ENCODE measurements at places on chromosomes 4 and X.
A peak's percentile ranks its signal among the peaks of the same experiment; 100 is the strongest.

DNA sequence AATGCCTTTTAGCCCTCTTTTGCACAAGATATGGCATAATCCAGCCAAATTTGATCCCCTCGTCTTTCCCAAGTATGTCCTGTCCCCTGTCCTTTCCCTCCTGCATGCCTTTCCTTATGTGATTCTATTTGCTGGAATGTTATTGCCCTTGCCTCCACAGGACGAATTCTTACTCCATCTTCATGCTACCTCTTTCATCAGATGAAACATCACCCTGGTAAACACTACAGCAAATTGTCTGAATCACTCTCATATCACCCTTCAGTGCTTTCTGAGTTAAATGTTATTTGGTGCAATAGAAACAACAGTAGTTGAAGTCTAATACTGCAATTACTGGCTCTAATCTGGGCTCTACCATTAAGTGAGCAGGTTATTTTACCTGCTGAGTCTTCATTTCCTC, 52.2 kb upstream of the FAT1 start:
- DNase-seq: no peak

GRCh38 chrX:24243692-24244091, 70.2 kb downstream of the SUPT20HL2 start:
- no peak for DNase-seq

GRCh38 chr4:236028-236427, 69.2 kb downstream of the ZNF732 start:
- DNase-seq: peak; percentile 44

DNA sequence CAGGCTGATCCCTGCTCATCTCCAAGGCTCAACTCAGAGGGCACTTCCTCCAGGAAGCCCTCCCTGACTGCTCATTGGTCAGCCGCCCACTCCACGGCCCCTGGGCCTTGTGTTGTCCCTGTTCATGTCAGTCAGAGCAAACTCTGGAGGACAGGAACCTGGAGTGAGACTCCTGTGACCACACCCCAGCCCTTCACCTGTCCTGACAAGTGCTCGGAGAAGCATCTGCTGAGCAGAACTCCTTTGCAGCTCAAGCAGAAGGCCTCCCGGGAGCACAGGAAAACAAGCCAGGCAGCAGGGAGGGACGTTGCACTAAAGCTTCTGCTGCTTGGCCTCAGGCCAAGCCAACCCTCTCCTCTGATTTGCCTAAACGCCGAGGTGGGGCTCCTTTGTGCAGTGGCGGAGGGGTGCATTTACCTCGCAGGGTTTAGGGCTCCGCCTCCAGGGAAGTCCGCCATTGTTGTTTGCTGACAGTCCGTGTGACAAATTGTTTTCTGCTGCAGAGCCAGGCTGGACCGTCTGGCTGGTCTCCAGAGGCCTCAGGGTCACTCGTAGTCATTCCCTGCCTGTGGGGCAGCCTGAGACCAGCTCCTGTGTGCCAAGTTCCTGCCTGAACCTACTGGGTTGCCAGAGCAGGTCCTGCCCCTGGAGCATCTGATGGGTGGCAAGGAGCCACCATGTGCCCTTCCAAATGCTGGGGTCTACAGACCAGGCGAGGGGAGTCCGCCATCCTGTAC, 61.8 kb downstream of the C4orf50 start:
- DNase-seq: peak; percentile 99

GRCh38 chr4:186839122-186840037, 115.7 kb upstream of the FAT1 start:
- no peak for DNase-seq

DNA sequence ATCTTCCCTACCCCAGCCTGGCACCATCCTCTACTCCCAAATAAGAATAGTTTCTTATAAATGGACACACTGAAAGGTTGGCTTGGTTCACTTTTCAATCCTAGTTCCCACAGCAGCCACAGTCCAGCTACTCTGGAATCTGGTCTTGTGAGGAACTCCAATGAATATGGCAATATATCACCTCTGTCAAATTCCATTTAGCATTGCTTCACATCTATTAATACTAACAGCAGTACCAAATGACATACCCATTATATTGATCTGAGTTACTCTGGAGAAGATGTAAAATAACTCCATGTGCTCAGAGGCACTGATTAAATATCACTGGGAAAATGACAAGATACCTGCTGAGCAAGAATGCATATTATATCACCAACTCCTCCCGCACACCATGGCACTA, 8.6 kb downstream of the OPHN1 start:
- DNase-seq: no peak

DNA sequence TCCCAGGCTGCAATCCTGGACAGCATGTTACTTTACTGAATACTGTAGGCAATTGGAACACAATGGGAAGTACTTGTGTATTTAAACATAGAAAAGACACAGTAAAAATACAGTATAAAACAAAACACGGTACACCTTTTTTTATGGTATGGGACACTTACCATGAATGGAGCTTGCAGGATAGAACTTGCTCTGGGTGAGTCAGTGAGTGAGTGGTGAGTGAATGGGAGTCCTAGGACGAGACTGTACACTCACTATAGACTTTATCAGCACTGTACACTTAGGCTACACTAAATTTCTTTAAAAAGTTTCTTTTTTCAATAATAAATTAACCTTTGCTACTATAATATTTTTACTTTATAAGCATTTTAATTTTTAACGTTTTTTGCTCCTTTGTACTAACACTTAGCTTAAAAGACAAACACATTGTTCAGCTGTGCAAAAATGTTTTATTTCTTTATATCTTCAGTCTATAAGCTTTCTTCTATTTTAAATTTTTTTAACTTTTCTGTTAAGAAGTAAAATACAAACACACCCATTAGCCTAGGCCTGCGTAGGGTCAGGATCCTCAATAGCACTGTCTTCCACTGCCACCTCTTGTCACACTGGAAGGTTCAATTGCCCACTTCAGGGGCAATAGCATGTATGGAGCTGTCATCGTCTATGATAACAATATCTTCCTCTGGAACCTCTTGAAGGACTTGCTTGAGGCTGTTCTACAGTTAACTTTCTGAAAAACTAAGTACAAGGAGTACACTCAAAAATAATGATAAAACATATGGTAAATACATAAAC, 293.5 kb upstream of the FSTL5 start:
- DNase-seq: peak; percentile 18

DNA sequence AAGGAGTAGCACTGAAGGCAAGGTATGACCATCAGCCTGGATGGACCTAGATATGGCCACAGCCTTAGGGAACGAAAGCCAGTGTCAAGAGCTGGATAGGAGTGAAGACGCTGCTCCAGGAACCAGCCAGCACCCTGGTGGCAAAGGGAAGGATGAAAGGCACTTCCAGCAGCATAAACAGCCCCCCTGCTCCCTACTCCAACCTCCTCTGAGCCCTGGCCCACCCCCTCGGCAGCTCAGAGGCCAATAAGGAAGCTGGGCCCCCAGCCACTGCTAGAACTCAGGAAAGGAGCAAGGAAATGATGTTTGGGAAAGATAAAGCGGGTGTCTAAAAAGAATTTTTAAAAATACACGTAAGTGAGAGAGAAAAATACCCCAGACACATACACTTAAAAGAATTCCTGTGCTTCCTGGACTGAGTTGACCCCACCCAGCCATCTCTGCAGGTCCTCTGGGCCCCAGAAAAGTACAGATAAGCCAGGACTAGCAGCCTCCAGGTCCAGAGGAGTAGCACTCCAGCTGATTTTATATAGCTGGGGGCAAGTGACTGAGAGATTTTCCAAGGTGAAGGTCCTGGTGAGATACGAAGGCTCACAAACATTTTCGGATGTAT, 170.4 kb downstream of the SHROOM4 start:
- no peak for DNase-seq

DNA sequence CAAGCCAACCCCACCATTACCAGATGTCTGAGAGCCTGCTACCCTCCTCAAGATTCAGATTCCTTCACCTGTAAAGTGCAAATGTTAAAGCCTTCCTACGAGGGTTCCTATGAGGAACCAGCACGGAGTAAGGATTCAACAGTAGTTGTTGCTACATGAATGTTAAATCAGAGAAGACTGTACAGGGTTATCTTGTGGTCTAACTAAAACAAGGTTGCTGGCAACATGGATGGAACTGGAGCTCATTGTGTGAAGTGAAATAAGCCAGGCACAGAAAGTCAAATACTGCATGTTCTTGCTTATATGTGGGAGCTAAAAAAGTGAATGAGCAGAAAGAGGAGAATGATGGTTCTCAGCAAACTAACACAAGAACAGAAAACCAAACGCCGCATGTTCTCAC, 238.6 kb downstream of the DCTD start:
- DNase-seq: no peak

DNA sequence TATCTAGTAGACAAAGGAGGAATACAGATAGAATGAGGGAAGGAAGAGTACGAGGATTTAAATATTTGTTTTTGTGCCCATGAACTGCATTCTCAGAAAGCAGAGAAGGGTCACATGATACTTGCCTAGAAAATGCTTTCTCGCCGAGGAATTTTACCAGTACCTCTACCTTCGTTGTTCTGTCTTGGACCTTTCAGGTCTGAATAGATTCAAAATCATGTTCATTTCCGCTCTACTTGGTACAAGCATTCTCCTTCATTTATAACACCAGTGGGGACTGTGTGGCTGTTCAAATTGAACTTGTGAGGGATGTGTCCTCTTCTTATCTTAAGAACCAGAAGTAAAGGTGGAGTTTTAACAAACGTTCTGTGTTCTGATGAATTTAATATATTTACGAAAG, 1.9 kb downstream of the USP38 start:
- peak; percentile 15 for DNase-seq

- peak; percentile 27 for DNase-seq
These were observed 38.7 kb downstream of the SLC4A4 start for GRCh38 chr4:71377561-71377960.

GRCh38 chr4:155787113-155787710, 28.4 kb downstream of the GUCY1B1 start:
- peak; percentile 77 for DNase-seq

GRCh38 chr4:153166716-153167501, 37.3 kb upstream of the TRIM2 start:
- no peak for DNase-seq

DNA sequence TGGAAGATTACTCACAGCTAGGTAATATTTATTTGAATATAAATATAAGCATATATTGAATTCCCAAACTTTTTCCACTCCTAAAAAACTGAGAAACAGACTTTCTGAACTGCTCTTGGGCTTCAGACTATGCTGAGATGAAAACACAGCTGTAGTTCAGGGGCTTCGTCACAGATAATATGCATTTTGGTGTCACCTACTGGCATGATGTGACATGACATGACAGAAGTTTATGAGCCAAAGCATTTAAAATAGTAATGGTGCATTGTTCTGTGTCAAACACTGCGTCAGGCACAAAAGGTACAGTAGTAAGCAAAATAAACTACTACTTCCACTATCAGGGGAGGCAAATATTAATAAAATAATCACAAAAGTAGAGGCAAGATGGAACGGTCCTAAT, 171.3 kb downstream of the BTC start:
- peak; percentile 82 for DNase-seq

- DNase-seq: no peak
These were observed 956.1 kb downstream of the ADGRL3 start for GRCh38 chr4:62156205-62156604.

DNA sequence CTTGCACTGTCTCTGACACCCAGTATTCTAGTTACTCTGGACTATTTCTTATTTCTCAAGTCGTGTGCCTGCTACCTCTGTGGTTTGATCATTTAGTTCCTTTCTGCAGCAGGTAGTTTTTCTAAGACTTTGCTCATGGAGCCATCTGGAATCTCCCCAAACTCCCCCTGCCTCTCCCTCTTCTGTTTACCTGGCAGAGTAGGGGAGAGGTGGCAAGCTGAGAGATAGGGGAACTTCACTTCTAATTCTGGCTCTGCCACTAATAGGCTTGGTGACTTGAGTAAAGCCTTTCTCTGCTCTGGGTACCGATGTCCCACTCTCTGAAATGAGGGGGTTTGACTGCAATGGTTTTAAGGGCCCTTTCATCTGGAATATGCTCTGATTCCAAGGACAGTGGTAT, 141.3 kb downstream of the CPEB2 start:
- DNase-seq: no peak

GRCh38 chrX:102930990-102931756, 5.9 kb upstream of the RAB40AL start:
- no peak for DNase-seq

- DNase-seq: no peak
These were observed 22.6 kb downstream of the SLC25A4 start for GRCh38 chr4:185165605-185166063.

DNA sequence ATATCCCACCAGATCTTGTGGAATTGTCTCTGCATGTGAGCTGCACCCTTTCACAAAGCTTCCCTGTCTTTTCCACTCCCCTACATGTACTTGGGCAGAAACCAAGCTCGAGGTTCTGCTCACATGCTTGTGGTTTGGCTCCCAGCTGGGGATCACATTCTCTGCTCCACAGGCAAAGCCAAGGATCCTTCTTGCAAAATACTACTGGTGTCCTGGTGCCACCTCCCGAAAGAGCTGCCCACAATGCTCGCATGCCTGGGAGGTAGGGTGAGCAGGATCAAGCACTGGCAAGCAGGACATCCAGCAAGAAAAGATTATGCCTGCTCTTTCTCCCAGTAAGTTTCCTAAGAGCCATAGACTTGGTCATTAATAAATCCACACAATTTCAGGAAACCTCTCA, 45.1 kb upstream of the PPARGC1A start:
- no peak for DNase-seq

DNA sequence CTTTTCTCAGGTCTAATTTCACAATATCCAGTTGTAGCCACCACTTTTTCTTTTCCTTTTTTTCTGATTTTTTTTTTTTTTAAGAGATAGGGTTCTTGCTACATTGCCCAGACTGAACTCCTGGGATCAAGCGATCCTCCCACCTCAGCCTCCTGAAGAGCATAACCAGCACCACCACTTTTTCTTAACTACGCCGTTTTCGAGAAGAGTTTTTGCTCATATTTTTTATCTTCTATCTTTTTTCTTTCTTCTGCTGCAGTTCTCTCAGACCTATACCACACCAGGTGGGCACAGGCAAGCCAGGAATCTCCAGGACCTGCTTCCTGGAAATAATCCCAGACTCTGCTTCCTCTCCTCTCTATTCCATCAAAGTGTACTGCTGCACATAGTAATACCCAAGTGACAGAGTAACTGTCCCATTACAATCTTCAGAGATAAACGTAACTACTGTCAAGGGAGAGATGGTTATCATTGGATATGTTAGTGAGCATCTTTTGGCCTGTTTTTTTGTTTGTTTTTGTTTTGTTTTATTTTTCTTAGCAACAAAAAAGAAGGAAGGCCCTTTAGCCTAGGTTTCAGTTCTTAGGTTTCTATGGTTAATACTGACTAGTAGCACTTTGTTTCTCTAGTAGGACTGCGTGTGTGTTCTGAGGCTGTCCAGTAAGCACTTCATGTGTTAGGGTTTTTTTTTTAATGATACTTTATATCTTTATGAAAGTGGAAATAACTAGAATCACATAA, 59.2 kb upstream of the TXK start:
- peak; percentile 48 for DNase-seq

GRCh38 chr4:160869899-160870298, 1293.9 kb downstream of the FSTL5 start:
- no peak for DNase-seq

GRCh38 chr4:91116861-91117260, 989.7 kb downstream of the CCSER1 start:
- peak; percentile 49 for DNase-seq

DNA sequence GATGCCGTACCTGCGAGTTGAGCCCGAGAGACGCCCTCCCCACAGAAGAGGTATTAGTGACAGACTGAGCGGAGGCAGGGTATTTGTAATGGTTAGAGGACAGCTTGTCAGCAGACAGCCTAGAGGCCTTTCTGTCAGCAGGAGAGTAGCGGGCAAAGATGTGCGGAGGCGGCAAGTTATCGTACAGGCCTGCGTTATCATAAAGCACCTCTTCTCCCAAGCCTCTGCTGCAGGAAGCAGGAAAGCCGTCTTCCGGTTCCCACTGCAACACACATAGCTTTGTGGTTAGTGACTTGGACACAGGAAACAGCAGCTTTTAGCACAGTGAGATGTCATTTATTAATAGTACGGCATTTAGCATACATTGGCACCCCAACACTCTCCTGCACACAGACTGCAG, 158.3 kb downstream of the AFAP1 start:
- no peak for DNase-seq

Measured in DMS53 (cell line).